Ascending aorta (tissue), 2 donors: ENCODE measurements at places on chromosomes 7 and 10. TPM values are rescaled to one million over a fixed set of nuclear protein-coding genes. Genes with fewer than 3 reads are reported as not detected.

CPA5 gene
- total RNA-seq = not detected

FXYD4 gene
- total RNA-seq = not detected

TSPAN14 gene
- total RNA-seq = 161 TPM

TMEM213 gene
- total RNA-seq = not detected

FAM25G gene
- not detected for total RNA-seq

PRSS37 gene
- not detected for total RNA-seq

GALNT17 gene
- 29.8 TPM for total RNA-seq

GAD2 gene
- total RNA-seq = not detected

ASZ1 gene
- total RNA-seq = not detected

MSMB gene
- not detected for total RNA-seq

SLC35G1 gene
- 3.7 TPM for total RNA-seq

SPDYE11 gene
- not detected for total RNA-seq
